Amniotic stem cell (primary cell): ENCODE measurements at places on chromosomes 3 and 15.
A peak's percentile ranks its signal among the peaks of the same experiment; 100 is the strongest.

GRCh38 chr15:68969298-68969697 is 39.0 kb downstream of the SPESP1 start:
- no peak for DNase-seq

GRCh38 chr3:8625991-8626390 is 18.6 kb downstream of the SSUH2 start:
- DNase-seq: no peak

DNA sequence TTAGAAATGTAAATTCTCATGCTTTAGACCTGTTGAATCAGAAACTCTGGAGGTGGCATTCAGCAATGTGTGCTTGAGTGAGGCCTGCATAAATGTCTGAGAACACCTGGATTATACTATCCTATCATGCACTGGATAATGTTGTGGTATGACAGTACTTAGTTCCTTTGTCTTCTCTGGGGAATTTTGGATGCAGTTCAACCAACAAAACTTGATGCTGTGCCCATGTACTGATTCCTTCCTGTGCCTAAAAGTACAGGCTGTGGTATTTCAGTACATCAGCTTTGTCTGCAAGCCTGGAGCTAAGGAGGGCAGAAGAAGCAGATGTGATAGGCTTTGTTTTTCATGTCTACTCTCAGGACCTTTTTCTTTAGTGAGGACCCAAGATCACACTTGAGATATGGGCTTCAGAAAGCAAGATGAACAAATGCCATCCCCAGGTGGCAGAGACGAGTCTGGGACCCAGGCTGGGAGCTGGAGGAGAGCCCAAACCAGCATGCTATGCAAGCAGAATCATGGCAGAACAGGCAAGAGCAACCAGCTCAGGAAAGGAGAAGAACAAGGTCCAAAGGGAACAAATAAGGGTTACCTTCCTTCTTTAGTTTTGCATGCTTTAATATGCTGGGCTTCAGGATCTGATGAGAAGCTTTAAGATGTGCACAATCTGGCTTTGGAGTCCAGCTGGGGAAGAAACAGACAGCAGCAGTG is 124.7 kb downstream of the MYRIP start:
- DNase-seq: no peak

DNA sequence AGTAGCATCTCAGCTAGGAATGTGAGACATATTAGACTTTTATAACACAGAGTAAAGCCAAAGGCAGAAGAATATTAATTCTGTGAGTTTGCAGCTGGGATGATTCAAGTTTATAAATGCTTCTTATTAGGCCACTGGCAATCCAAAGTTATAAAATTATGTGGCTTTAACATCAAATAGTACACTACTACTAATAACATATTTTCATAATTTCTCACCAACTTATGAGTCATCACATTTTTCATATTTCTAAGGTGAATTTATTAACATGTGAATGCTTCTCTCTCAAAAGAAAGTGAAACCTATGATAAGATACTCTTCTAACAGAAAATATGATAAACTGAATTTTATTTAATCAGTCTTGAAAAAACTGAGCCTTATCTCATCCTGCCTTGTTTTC is 1348.2 kb upstream of the ALCAM start:
- DNase-seq: no peak

DNA sequence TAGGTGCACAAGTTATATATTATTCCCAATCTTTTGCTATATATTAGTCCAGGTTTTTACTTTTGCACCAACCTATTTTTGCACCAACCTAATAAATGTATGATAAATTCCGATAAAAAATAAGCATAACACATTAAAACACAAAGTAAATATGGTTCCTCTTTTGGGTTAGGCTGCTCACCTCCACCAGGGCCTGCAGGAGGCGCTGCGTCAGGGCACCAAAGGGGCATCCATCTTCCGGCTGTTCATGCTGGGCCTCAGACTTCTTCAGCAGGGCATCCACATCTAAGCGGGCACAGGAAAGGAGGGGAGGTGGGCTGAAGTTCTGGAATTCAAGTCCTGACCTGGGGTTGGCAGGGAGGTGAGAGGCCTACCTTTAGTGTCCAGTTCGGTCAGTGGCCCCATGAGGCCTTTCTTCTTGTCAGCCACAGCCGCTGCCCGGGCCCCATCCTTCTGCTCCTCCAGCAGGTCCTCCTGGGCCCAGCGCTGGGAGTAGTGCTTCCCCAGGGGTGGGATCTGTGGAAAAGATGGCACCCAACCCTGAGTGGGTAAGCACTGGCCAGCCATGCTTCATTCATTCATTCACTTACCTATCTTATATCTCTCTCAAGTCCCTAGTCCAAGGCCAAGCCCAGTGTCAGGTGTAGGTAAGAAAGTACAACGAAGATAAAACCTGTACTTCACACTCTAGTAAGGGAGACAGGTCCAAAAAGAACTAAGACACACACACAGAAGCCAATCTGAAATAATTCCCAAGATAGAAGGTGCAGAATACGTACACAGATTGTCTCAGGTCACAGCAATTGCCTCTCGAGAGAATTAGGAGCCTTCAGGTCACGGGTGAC is 5.2 kb downstream of the TADA3 start:
- DNase-seq: no peak

- no peak for DNase-seq
Observed at GRCh38 chr3:149368674-149369497, 8.6 kb downstream of the TM4SF1 start.

GRCh38 chr15:34239151-34239808 is 14.5 kb downstream of the EMC4 start:
- DNase-seq: peak; percentile 68

- DNase-seq: no peak
Observed at GRCh38 chr3:1348547-1348946, 255.7 kb downstream of the CNTN6 start.

DNA sequence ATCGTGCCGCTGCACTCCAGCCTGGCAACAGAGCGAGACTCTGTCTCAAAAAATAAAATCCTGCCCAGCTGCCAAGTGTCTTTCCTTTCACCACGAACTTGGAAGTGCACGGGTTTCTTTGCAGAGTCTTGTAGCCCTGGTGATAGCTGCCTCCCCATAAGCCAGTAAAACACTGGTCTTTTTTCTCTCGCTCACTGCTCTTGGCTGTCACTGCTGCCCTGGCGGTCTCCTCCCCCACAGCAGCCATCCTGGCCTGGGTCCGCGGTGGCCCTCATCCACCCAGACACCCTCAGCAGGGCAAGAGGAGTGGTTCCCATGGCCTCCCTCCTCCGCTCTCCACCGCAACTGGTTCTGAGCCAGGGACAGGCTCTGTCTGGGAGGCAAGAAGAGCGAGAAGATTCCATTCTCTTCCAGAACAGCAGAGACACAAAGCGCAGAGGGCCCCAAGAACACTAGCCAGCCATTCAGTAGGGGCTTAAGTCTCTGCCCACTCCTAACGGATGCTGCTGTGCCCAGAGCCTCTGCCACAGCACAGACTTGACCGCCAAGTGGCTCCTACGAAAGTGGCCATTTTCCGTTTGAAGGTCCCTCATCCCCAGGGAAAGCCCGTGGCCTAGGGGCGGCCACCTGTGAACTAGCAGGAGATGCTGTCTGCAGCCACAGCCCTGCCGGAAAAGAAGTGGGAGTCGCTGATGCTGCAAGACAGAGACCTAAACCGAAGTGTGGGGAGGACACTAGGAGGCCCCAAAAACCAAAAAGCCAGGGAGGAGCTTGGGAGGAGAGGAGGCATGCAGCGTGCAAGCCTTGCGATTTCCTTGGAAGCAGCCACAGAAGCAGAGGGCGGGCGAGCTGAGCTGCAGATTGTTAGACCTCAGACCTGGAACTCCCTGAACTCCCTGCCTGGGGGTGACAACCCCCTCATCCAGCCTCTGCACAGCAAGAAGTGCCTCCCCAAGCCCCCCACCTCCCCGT is 44.1 kb downstream of the KLHL25 start:
- no peak for DNase-seq

- DNase-seq: no peak
Observed at GRCh38 chr15:70742928-70743327, 20.4 kb downstream of the UACA start.

DNA sequence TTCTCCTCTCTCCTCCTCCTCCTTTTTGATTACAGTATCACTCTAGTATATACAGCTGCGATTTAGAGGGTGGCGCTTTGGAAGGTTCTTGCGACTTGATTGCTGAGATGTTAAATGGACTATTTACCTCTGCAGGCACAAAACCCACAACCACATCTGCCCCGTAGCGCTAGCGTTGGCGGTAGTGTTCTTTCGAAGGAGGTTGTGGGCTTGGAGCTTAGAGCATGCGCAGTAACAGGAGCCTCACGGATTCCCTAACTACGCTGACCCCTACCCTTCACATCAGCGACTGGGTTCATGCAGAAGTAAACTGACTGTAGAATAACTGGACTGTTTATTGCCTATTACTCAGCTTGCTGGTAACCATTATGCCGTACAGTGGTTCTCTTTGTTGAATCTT is 58.0 kb downstream of the CGGBP1 start:
- no peak for DNase-seq

DNA sequence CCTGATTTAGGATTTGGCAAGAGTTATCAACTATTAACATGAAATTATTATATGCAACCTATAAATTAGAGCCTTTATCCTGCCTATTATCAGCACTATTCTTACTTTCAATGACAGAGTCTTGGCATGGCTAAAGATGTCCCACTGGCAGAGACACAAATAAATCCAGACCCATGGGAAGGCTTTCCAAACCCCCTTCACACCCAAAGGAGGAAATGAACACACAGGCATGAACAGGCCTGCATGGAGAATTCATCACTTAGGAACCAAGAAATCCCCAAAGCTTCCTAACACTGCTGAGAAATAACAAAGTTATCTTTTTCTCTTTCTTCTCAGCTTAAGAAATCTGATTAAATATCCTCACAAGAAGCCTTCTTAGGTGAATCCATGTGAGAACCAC is 213.9 kb downstream of the OCA2 start:
- DNase-seq: no peak

GRCh38 chr15:63530752-63531299 is 26.4 kb downstream of the USP3 start:
- DNase-seq: no peak

DNA sequence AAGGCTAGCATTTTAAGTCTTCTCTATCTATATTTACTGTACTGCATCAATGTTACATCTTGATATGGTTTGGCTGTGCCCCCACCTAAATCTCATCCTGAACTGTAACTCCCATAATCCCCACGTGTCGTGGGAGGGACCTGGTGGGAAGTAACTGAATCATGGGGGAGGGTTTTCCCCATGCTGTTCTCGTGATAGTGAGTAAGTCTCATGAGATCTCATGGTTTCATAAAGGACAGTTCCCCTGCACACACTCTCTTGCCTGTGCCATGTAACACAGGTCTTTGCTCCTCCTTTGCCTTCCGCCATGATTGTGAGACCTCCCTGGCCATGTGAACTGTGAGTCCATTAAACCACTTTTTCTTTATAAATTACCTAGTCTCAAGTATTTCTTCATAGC is 161.5 kb downstream of the TBC1D5 start:
- DNase-seq: no peak

DNA sequence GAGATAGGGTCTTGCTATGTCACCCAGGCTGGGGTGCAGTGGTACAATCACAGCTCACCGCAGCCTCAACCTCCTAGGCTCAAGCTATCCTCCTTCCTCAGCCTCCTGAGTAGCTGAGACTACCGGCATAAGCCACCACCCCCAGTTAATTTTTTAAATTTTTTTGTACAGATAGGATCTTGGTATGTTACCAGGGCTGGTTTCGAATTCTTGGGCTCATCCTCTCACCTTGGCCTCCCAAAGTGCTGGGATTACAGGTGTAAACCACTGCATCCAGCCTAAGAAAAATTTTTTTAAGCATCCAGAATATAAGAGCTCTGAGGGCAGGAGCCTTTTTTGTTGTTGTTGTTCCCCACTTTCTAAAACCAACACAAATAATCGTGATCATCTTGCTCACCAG is 14.4 kb upstream of the MAP6D1 start:
- DNase-seq: no peak

DNA sequence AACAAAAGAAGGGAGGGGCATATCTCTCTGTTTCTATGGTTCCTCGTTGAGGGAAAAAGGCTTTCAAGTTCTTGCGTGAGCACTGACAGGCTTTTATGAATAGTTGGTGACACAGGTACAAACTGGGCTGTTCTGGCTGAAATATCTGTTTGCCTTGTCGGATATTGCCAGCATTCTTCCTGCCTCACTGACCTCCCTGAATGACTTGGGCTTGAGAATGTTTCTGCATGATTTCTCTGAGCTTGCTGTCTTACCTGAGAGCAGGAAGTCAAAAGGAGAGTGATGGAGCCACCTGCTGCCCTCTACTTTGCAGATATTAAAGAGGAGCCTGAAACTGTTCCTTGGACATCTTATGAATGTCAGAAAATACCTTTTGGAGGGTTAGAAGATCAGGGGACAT is 4.8 kb downstream of the GCNT3 start:
- no peak for DNase-seq

DNA sequence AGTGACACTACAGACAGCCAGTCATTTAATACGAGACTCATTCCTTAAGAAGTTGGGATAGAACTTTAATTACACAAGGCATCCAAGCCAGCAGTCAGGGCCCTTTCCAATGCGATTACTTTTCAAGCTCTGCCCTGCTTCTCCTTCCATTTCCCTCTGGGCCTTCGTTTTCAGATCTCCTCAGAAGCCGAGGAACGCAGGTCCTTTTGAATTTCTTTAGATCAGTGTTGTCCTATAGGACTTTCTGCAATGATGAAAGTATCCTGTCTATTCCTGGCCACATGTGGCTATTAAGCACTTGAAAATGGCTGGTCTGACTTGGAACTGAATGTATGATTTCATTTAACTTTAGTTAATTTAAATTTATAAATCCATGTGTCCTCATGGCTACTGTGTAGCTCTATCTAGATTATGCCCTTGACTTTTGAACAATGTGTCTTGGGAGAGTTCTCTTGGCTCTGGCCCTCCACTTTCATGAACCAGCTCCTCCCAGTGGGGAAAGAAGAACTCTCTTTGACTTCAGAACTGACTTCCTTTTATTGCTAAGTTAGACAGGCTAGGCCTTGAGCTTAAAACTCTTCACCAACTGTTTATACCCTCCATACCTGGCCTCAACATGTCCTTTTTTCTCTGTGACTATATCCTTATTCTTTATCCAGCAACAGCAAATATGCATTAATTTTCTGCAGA is 22.6 kb downstream of the TGFBR2 start:
- DNase-seq: no peak

DNA sequence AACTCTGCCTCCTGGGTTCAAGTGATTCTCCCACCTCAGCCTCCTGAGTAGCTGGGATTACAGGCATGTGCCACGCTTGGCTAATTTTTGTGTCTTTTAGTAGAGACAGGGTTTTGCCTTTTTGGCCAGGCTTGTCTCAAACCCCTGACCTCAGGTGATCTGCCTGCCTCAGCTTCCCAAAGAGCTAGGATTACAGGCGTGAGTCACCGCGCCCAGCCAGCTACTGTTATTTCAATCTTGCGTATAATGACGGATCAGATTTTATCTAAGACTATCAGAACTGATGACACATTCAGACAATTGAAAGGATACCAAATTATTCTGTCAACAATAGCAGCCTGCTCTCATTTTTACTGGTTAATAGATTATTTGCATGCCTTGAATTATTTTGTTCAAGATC is 612.2 kb downstream of the ZIC1 start:
- DNase-seq: no peak

DNA sequence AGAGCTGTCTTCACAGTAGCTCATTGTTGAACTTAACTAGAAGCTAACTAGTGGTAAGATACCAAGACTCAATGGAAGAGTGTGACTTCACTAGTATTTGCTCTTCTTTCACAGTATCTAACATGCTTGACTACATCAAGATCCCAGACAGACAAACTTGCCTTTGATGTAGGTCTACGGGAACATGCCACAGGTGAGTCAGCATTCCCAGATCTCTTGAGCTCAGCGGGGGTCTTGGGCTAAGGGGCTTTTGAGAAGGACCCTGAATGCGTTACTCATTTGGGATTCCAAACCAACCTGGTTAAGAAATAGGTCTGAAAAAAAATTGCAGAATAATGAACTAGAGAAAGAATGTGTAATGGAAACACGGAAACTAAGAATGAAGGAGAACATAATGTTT is 222.4 kb downstream of the RYR3 start:
- DNase-seq: no peak
